SK-N-DZ (cell line): ENCODE measurements at places on chromosomes 2 and 18.

DNA sequence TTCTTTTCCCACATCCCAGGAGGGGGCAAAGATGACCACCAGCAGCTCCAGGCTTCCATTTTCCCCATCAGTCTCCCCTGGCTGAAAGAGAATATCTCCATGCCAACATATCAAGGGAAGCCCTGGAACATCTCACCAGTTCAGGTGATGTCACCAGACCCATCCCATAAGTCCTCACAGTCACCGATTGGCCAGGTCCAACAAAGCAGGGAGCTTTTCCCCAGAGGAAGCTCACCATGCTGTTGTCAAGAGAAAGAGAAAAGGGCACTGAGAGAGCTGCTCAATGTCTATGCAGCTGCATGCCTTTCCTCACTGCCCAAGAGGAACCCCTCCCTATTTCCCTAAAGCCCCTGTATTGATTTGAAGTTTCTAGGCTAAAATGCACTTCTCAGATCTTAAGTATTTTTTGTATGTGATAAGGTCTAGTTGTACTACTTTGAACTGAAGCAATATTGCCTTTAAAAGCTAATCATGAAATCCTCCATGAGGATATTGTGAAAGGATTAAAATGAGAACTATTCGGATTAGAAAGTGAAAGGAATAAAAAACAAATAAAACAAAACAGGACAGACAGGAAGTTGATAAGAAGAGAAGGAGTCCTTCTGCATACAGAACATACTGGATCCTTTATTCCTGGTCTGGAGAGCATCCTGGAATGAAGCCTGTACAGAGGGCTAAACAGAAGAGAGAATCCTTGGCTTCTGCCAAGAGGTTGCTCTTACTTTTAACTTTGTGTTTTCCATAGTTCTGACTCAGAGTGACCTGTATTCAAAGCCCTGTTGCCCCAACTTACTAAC is 45.2 kb upstream of the CTIF start:
- DNase-seq = no peak

DNA sequence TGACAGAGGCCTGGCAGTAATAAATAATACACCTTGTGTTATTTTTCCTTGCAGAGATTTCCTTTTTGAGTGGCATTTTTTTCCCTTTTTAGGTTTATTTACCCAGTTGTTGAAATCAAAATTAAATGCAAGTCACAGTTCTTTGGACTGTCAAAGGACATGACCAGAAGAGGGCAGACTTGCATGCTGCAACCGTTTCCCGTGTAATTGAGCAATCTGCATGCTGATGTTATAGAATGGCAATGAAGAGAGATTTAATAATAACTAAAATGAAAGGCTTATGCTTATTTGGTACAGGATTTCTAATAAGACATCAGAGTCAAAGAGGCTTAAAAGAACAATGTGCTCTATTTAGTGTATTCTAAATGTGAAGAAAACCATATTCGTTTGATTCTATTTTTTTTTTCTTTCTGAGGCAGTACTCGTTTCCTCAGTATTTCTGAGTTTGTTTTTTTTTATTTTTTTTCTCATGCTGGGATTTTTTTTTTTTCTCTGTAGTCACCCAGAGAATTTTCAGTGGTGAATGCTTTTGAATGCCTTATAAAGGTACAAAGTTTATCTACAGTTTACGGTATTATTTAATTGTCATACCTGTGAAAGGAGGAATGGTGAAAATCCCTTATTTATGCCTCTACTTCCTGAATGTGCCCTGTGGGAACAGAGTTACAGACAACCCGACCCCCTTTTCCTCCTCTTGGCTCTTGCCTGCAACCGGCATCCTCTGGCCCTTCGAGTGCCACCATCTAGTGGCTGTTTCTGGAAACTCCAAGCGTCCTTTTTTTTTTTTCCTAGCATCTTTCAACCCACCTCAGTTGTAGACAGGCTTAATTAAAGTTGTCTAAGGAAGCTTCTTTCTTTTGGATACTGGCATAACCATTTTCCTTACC is 368.5 kb downstream of the LRRTM1 start:
- DNase-seq = peak; percentile 70

DNA sequence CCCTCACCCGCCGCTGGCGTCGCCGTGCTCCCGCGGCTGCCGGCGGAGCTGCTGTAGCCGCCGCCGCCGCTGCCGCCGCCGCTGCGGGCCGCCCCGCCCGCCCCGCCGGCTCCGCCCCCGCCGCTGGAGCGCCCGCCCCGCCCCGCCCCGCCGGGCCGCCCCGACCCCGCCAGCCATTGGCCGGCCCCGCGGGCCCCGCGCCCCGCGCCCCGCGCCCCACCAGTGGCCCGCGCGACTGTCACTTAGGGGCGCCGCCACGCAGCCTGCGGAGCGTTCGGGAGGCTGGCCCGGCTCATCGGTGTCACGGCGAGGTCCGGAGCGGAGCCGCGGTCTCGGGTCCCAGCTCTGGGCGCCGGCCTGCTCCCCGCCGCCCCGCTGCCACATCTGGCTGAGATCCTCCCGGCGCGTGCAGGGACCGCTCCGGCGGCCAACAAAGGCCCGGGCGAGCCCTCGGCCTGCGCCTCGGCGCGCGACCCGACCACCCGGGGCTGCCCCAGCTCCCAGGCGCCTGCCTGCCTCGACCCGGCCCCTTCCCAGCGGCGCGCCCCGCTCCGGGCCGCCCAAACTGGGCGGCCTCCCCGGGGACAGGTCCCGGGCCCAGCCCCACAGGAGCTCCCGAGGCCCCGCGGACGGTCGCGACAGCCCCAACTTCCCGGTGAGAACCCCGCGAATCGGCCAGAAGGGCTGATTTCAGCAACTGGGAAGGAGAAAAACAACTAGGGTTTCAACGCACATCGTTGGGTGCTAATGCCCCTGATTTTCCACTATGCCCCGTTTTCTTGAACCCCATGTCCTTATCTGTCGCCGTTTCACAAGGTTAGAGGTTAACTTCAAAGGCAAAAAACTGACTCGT is at the start of gene MGAT4A:
MGAT4A (minus strand) TSS at position 92 of the 853 bp plus-strand sequence. CDS start 4,800 bp downstream, outside the sequence.
- peak; percentile 39 for DNase-seq

- no peak for DNase-seq
Observed at GRCh38 chr18:72470391-72470790, 73.8 kb downstream of the CBLN2 start.

DNA sequence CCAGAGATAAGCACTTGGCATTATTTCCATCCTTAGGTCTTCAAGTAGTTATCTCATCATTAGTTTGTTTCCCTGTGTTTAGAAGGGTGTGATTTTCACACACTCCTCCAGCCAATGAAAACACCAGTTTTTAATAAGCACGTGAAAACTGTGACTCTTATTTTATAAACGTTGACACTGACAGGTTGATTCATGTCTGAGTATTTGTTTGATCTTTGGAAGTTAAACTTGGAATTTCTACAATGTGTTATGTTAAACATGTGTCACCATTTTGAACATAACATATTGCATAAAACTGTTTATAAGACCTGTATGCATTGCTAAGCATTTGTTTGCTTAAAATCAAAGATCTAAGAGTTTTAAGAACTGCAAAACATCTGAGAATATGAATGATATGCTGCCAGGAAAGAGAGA is 27.6 kb downstream of the SLC40A1 start:
- DNase-seq = no peak

- no peak for DNase-seq
Observed at GRCh38 chr2:171878481-171878993, 15.5 kb downstream of the SLC25A12 start.

DNA sequence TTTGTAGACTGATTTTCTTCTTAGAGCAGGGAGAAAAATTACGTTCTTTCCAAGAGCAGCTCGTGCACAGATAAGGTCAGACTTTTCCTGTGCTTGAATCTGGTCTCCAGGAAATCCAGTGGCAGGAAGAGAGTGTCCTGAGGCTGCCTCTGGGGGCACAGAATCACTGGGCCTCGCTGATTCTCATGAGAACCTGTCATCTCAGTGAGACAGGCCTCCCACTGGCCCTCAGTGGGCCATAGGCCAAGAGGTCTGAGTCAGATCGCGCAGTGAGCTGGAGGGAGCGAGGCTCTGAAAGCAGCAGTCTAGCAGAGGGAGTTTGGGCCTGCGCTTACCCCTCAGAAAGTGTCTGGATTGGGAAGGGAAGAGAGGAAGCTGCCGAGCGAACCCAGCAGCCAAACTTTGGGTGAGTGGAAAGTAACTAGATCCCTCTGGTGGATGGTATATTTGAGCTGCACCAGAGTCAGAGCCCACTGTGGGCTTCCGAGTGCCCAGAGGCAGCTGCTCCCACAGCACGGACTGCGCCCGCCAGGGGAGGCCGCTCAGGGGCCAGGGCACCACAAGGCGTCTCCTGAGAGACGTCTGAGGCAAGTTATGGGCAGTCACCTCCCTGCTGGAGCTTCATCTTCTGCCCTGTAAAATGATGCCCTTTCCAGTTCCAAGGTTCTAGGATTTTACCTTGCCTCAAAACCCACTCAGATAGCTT is 8.2 kb downstream of the GDF7 start:
- no peak for DNase-seq

- DNase-seq = peak; percentile 54
Observed at GRCh38 chr18:76922107-76922506, 99.8 kb downstream of the ZNF236 start.

- DNase-seq = no peak
Observed at GRCh38 chr2:206846331-206846730, 80.9 kb downstream of the FASTKD2 start.
